NCI-H345 (cell line): ENCODE measurements at places on chromosomes 2 and 18.
A peak's percentile ranks its signal among the peaks of the same experiment; 100 is the strongest.

DNA sequence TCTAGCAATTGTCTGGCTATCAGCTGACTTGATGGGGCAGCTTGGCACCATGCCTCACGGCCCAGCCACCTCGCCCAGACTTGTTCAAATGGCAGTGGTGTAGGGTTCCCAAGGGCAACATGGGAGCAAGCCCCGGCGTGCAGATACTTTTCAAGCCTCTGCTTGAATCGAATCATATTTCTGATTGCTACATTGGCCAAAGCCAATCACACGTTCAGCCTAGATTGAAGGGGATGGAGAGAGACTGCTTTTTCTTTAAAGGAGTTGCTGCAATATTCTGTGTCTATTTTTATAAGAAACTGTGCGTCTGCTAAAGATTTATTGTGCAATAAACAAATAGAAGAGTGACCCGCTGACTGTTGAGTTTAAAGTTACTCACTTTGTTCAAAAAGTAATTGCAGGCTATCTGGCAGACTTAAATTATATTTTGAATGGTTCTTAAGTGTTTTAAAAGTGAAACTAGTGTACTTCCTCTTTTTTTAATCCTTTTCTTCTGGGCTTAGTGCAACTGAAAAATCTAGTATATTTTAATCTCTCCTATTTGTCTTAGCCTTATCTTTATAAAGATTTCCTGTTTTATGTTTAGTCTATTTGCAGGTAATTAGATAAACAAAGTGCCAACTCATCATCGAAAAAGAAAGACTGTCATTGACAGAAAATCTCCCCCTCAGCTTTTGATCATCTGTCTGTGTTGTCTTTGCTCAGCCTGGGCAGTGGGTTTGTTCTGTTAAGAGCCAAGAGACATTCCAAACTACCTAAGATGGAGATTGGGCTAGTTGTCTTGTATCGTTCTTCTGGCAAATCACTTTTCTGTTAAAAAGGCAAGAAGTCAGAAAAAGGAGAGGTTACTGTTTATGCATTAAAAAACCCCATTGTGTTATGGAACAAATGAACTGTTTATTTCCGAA lies 156.1 kb downstream of the TPGS2 start:
- peak; percentile 87 for DNase-seq

DNA sequence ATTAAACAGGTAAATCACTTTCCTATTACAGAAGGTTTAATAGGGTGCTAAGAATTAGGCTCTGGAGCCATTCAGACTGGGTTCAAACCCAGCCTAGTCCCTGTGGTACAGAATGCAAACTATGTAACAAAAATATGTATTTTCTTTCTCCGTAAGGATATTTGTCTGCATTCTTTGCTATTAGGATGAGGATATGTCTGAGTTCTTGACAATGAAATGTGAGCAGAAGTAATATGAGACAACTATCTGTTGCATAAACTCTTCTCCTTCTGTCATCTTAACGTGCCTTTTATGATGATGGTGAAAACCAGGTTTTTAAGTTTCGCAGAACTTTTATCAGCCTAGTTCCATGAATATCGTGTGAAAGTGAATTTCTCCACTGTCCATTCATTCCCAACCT lies 1129.1 kb upstream of the ZEB2 start:
- no peak for DNase-seq

- DNase-seq: no peak
Observed at GRCh38 chr2:98772536-98772935, 41.6 kb upstream of the MGAT4A start.

GRCh38 chr2:12043131-12043530 lies 296.7 kb downstream of the LPIN1 start:
- DNase-seq: no peak

DNA sequence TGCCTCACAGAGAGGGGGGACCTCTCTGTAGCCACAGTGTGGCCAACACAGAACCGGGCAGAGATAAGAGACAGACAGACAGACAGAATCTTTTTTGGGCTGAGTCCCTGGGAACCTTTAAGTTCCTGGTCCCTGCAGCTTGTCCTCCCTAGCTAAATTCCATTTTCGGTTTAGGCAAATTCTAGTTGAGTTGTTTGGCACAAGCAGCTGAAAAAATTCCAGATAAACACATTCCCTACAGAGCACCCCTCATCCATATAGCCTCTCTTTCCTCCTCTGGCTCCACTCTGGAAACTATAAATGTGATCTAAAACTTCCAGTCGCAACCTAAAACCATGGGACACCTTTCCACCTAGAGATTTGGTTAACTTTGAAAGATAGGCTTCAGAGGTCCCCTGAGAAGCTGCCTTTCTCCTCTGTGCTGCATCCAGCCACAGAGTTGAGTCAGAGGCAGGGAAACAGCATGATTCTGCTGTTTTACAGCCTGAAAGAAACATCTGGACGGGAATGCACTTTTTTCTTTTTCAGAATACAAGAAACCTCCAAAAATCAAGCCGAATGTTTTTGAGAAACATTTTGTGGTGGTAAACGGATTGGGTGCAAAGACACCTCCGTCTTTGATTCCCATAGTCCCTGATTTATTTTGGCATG lies 30.9 kb downstream of the SLC4A3 start:
- DNase-seq: no peak

- DNase-seq: no peak
Observed at GRCh38 chr2:207502577-207503198, 27.1 kb upstream of the CREB1 start.

DNA sequence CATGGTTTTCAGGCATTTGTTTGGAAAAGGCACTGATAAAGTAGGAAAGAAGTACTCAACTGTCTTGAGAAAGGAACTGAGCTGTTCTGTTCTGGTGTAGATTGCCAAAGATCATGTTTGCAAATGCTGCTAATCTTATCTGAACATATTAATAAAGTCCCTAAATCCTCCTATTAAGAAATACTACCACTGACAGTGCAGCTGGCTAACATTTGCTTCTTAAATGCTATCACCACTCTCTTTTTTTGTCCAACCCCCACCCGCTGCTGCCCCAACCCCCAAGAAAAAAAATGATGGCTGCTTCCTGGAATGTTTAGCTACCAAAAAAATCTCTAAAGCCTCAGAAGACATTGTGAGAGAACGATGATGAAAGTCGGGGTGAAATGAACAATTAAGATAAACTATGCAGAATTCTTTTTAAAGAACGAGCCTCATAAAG lies 130.7 kb downstream of the CCBE1 start:
- DNase-seq: no peak

DNA sequence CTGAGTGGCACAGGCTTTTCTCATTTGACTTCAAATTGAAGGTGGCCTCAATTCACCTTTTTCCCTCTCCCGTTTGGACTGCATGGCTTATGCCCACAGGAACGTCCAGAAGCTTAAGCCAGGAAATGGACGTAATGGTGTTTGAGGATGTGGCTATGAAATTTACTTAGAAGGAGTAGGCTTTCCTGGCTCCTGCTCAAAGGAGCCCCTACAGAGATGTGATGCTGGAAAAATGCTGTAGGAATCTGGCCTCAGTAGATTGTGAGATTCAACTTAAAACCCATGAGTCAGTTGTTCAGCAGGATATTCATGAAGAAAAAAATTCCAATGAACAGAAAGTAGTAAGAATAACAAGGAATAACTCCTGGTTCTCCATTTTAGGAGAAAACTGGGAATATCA lies 129.0 kb downstream of the ICOS start:
- no peak for DNase-seq

GRCh38 chr2:114550364-114550763 lies 107.9 kb downstream of the DPP10 start:
- no peak for DNase-seq
